ENCODE measurements at places on chromosomes 2 and 18.

DNA sequence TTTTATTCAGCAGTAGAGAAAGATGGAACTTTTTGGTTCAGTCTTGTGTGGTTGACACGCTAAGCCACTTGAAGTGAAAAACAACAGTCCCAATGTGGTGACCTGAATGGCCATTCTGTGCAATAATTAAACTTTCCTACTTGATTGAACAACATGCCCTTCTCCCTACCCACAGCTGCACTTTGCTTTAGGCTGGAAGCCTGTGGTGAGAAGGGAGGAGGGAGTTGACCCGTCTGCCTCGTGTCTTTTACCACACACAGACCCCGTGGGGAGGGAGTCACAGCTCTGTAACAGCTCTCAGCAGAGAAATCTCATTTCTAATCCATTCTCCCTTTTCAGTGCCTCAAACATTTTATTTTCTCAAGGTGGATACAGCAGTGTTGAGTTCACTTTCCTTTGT lies 138.2 kb upstream of the PKDCC start:
- no peak for DNase-seq

DNA sequence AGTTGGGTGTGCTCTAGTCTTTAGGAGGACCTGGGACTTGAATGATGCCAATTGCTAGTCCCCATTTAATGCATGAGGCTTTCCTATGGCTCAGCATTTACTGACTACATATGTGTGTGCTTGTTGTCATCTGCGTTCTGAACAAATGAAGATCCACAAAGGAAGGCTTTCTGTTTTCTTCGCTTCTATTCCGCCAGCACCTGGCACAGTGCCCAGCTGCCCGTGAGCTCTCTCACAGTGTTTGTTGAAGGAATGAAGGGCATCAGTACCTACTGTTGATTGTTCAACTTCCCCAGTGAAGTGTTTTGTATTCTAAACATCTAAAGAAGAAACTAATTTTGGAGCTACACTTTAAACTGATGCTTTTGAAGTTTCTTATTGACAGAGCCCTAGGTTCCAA lies 122.4 kb upstream of the LINC00305 start:
- no peak for DNase-seq

DNA sequence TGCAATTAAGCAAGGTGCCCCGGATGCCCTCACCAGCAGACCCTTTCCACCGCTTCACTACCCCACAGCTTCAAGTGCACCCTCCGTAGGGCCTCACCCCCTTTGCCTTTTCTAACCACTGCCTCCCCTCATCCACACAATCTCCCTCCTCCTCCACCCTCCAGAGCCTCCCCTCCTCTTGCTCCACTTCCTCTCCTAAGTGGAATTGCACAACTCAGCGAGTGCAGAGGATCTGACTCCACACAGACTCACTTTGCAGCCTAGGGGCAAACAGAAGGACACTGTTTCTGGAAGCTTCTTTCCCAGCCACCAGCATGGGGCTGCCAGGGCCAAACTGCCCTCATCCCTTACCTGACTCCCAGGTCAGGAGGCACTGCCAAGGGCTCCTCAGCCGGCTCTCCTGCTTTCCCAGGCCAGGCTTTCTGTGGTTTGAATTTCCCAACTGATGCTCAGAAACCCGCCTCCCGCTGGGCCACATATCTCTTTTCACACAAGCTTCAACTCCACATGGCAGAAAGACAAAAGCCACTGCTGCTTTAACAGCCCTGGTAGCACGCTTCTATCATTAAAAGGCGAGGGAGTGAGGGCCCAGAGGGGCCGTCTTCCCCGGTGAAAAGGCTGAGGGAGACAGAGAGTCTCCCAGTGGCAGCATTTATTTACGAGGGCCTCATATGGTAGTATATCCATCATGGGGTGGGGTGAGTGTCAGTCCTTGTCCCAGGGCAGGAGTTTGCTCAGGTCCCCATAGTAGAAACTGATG lies 74.7 kb upstream of the MGAT4A start:
- no peak for DNase-seq

DNA sequence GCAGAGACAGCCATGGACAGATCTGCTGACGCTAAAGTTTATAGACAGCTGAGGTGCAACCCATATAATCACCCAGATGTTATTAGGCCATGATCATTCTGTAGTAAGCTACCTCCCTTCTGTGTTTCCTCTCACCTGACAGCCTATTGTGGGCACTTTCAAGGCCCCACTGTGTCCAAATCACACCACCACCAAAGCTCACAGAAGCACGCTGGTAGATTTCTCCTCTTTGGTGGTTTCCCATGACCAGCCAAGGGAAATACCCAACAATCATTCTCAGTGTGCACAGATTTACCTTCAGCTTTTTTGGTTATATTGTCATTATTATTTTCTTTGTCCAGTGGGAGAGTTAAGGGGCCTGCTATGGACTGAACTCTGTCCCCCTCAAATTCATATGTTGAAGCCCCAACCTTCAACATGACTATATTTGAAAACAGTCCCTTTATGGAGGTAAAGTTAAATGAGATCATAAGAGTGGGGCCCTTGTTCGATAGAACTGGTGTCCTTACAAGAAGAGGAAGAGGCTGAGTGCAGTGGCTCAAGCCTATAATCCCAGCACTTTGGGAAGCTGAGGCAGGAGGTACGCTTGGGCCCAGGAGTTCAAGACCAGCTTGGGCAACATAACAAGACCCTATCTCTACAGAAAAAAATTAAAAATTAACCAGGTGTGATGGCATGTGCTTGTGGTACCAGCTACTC lies 74.0 kb upstream of the MSH6 start:
- DNase-seq: no peak

All from CD4-positive, alpha-beta T cell (primary cell).